M059J (cell line): ENCODE measurements at places on chromosomes 13 and 19. TPM values are rescaled to one million over a fixed set of nuclear protein-coding genes. Genes with fewer than 3 reads are reported as not detected.

DNA sequence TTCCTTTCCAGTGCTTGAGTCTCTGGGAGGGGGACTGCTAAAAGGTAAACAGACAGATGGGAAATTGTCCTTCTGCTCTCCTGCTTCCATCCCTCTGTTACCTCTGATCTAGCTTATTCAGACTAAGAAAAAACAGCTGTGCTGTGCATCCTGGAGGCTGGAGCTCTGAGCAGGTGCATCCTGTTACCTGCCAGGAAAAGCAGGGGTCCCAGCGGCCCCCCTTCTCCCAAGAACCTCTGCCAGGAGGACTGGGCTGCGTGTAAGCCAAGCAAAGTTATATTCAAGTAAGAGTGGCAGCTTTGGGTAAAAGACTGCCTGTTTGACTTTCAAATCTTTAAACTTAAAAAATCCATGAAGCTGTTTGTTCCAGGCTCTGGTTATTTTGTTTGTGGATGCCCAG is 75.1 kb downstream of the C13orf42 start:
- no peak for DNase-seq

DNA sequence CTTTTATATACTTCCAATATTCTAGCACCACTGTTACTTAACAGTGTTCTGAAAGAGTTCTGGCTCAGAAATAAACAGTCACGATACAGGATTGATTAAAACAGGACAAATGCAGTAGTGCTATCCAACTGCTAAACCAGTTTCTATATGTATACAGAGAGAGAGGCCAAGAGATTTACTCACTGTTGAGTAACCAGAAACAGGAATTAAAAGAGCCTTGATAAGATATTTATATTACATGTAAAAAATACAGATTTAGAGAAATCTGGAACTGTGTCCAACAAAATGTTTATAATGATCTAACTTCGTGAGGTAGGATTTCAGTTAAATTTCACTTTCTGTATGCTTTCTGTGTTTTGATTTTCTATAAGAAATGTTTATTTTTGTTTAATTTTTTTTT is 116.6 kb downstream of the CDK8 start:
- DNase-seq: no peak

DNA sequence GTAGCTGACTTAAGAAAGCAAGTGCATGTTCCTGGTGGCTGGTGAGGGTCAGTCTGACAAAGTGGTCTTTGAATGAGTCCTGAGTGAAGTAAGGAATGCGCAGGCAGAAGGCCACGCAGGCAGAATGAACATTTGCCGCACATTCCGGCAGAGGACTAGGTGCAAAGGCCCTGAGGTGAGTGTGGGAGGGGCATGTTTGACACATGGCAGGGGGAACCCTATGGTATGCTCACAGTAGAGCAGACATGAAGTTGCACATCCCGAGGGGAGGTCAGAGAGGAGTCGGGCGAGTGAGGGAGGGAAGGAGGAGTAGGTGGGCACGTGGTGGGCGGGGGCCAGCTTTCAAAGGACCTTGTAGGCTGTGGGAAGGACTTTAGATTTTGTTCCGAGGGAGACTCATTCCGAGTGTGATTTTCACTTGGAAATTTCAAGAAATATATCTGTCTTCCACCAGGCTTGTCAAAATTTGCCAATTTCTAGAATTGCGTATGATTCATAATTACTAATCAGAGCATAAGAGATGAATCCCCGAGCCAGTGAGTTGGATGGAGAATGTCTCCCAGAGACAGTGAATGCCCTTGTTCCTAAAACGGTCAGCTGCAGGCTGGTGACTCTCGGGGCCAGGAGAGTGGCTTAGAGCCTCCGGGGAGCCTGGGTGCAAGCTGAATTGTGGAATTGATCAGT is 40.3 kb downstream of the ERICH6B start:
- DNase-seq: peak; percentile 2

GRCh38 chr13:20624213-20624612 is 57.3 kb downstream of the IFT88 start:
- DNase-seq: no peak

DNA sequence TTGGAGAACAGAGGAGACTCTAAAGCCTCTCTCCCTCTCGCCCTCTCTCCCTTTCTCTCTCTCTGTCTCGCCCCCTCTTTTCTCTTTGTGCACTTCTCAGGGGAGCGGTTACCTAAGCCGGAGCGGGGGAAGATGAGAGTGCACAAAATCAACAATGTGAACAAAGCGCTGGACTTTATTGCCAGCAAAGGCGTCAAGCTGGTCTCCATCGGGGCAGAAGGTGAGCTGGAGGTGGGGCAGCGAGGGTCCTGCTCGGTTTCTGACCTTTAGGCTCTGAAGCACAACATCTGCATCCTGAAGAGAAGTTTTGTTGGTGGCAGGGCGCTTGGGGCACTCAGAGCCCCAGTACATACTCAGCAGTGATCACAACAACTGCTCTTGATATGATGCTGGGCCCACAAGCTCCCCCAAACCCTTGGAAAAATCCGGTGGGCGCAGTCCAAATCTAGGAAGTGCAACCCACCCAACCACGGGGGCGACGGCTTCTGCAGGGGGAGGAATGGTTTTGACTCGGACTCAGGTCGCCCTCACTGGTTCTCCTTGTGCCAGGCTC is 43.3 kb downstream of the CAPN12 start:
- no peak for DNase-seq

CCDC97 gene
- 5.6 and 7.2 TPM in 2 replicates for total RNA-seq

DNA sequence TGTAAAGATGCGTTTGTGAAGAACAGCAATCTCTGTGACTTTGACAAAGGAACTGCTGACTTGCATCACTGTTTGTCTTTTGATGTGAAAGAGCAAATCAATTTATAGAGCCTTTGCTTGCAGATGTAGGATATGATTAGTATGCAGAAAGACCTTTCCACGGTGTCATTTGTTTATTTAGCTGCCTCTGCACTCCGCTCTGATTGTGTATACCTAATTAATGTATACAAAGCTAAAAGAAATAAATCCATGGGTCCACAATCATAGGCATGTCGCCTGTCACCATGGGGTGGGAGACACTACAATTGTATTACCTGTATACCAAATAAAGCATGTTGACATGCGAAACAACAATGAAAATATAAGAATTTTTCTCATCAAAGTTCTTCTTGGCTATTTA is 410.7 kb downstream of the MZT1 start:
- no peak for DNase-seq

- DNase-seq: no peak
Observed at GRCh38 chr13:26839682-26840081, 79.1 kb upstream of the GPR12 start.

- no peak for DNase-seq
Observed at GRCh38 chr13:34165158-34165557, 347.2 kb downstream of the RFC3 start.

DNA sequence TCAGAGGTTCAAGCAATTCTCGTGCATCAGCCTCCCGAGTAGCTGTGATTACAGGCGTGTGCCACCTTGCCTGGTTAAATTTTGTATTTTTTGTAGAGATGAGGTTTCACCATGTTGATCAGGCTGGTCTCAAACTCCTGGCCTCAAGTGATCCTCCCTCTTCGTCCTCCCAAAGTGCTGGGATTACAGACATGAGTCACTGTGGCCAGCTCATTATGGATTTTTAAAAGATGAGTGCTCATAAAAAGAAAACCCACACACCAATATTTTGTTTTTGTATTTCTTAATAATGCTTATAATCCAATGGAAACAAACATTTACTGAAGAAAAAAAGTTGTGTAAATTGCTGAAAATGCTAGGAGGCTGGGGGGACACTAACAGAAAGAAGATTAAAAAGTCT is 5.0 kb upstream of the MICU2 start:
- peak; percentile 14 for DNase-seq

JAK3 gene
- 0.39 and 0.71 TPM in 2 replicates for total RNA-seq

DNA sequence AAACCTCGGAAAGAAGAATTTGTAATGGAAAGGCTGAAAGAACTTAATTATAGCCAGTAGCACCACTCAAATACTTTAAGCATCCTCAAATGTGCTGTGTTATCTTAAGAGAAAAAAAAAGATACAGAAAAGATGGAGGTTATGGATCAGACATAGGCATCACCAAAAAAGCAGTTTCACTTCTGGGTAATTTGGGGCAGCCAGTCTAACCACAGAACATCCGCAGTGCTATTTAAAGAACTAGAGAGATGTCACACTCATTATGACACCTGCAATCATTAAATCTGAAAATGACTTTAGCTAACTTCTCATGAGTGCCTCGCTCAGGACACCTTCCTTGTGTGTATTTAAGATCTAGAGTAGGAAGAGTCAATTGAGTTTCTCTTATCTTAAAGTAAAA is 211.8 kb downstream of the RBM26 start:
- DNase-seq: no peak

- DNase-seq: peak; percentile 95
Observed at GRCh38 chr13:24511019-24511815, 1.4 kb downstream of the PARP4 start.

DNA sequence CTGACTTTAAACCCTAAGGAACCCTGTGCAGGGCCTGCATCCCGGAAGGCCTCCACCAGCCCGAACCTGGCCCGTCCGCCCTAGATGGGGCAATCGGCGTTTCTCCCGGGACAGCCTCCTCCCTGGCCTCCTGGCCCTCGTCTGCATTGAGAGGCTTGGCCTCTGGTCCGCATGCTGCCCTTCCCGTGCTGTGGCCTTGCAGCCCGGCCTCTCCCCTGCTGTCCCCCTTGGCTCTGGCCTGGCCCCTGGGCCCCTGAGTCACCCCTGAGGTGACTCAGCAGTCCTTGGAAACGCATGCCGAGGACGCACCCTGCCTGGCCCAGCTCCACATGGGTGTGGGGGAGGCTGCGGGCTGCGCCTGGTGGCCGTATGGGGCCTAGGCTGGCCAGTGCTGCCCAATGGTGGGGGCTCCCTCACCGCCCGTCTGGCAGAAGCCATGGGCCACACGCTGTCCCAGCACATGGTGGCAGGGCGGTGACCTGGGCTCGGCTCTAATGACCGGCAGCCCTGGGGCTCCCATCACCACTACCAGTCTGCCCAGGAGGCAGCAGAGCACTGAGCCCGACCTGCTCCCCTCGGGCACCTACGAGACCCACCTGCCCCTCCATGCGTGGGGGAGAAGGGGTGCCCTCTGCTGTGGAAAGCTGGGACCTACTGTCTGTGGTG is 25.7 kb downstream of the SH3GL1 start:
- DNase-seq: peak; percentile 96

TPTE2 gene
- total RNA-seq: not detected in 2 replicates

CPAMD8 gene
- total RNA-seq: not detected in 2 replicates

- DNase-seq: peak; percentile 61
Observed at GRCh38 chr13:110944121-110944967, 29.5 kb upstream of the ANKRD10 start.

DNA sequence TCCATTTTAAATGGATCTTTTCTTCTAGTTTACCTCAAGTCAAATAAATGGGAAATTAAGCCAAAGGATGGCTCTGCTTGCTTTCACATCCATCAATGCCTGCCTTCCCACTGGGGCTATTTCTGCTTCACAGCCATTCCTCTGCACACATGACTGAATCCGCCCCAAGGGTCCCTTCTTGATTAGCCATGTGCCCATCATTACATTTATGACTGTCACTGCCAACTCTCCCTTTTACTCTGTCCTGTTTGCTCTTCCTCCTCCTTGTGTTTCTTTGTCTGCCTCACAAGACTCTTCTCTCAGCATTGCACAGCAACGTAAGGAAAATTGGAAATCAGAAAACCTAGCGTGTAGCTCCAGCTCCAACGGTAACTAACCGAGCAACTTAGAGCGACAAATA is 410.2 kb downstream of the TBC1D4 start:
- no peak for DNase-seq

GRCh38 chr13:94709001-94709834 is 3.1 kb downstream of the SOX21 start:
- DNase-seq: no peak

PSG5 gene
- total RNA-seq: 44.3 and 48.9 TPM in 2 replicates

MAMSTR gene
- 0.81 and 1.0 TPM in 2 replicates for total RNA-seq

DNA sequence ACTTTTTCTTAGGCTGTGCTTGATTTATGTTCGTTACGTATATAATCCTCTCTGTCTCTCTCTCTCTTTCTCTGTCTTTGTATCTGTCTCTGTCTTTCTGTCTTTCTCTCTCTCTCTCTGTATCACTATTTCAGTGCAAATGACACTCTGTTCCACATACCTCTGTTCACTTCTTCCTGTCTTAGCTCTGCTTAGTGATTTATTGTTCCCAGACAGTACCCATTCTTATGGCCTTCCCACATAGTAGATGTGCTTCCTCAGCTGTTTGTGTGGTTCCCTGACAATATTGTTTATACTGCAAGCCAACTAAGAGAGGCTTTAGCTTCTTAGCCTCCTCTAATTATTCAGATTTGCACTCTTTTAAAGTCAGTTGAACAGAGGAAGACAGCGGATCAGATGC is 1244.2 kb downstream of the DIAPH3 start:
- peak; percentile 16 for DNase-seq

DNA sequence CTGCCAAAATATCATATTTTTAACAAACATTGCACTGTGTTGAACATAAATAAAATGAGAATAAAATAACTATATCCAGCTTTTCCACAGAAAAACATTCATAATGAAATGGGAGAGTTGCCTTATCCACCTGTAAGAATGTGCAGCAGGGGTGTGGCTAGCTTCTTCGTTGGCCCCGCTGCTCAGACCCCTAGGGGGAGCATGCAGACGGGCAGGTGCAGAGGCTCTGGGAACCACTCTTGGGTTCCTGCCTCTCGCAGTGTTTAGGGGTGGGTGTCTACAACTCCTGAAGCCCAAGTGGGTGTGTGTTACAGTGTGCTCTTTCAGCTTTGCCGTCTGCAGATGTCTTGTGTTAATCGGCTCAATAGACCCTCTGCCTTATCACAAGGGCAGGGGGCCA is 121.7 kb downstream of the SLITRK5 start:
- DNase-seq: no peak

GRCh38 chr13:30047154-30047874 is 196.9 kb upstream of the UBL3 start:
- peak; percentile 55 for DNase-seq

CARS2 gene
- 25.3 and 28.5 TPM in 2 replicates for total RNA-seq

CEBPG gene
- 14.8 and 16.8 TPM in 2 replicates for total RNA-seq

DNA sequence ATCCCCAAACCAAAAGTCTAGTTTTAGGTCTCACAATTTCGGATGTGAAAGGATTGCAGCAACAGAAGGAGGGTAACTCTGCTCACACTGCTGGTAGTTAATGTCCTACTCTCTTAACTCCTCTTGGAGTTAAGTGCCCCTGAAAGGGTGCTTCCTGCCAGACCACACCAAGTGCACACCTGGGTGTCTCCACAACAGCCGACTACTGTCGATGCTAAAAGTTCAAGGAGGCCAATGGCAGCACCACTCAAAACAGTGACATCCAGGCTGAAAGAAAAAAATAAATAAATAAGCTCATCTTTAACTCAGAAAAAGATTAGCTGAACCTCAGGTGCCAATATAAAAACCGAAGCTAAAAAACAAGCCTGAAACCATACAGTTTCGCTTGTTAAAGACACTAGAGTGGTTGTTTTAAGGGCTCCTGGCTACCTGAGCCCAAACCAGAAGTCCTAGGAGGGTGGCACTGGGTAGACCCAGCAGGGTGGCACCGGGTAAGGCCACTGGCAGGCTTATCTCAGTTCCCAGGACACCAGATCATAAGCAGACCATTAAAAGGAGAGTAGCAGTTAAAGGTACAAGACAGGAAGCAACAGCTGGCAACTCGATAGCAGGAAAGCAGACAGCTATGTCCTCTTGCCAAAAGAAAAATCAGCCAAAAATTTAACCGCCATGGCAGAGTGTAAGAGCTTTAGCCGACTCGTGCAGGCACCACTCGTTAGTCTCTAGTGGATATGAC is 39.3 kb downstream of the BRD4 start:
- DNase-seq: no peak
